ENCODE measurements at places on chromosomes 12 and 14.

- DNase-seq = peak; percentile 68
These were observed 37.9 kb upstream of the MDM1 start for GRCh38 chr12:68370006-68370590.

GRCh38 chr14:20350282-20350681, 6.8 kb downstream of the PARP2 start:
- no peak for DNase-seq

GRCh38 chr14:59294662-59294992, 106.2 kb downstream of the DAAM1 start:
- no peak for DNase-seq

- DNase-seq = no peak
These were observed 9.2 kb upstream of the CLMN start for GRCh38 chr14:95328729-95329503.

- DNase-seq = no peak
These were observed 35.1 kb upstream of the TBX5 start for GRCh38 chr12:114441039-114441383.

- no peak for DNase-seq
These were observed 18.2 kb upstream of the FAIM2 start for GRCh38 chr12:49921936-49922335.

- DNase-seq = no peak
These were observed 23.0 kb downstream of the ZBTB39 start for GRCh38 chr12:56983386-56983785.

- DNase-seq = no peak
These were observed 6.5 kb downstream of the TMEM253 start for GRCh38 chr14:21107283-21107800.

- no peak for DNase-seq
These were observed 31.8 kb downstream of the CRADD start for GRCh38 chr12:93708952-93709351.

DNA sequence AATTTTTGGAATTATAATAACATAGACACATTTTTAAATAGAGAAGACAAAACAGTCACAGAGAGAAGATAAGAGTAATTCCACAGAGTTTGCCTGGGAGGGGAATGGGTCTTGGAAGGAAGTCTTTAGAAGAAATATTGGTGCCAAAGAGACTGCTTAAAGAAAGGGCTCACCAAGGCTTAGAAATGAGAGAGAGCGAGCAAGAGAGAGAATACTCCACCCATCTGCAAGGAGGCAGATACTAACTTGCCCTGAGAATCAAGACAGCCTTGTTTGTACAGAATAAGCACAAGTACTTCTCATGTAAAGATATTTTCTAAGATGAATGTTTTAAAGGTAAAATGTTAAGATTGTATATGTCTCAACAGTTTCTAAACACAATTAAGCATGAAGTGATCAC, 165.5 kb downstream of the SLC38A4 start:
- DNase-seq = no peak

- DNase-seq = no peak
These were observed 77.0 kb downstream of the PPP2R5C start for GRCh38 chr14:101838476-101838875.

DNA sequence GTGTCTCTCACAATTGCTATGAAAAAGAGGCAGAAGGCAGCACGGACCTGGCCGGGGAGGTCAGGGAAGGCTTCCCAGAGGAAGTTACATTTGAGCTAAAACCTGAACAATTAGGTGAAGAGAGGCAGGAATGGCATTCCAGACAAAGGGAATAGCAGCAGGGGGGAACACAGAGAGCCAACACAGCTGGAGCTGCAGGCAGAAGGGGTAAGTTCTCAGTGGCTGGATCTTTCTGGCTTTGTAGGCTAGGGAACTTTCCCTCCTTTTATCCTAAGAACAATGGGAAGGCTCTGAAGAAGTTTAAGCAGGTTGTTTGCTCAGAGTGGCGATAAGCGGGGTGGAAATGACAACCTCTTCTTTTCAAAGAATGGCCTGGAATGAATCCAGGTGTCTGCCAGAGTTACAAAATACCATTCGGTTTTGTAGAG, 100.0 kb downstream of the PRIMA1 start:
- DNase-seq = no peak

GRCh38 chr14:65548878-65549277, 136.3 kb downstream of the FUT8 start:
- no peak for DNase-seq

DNA sequence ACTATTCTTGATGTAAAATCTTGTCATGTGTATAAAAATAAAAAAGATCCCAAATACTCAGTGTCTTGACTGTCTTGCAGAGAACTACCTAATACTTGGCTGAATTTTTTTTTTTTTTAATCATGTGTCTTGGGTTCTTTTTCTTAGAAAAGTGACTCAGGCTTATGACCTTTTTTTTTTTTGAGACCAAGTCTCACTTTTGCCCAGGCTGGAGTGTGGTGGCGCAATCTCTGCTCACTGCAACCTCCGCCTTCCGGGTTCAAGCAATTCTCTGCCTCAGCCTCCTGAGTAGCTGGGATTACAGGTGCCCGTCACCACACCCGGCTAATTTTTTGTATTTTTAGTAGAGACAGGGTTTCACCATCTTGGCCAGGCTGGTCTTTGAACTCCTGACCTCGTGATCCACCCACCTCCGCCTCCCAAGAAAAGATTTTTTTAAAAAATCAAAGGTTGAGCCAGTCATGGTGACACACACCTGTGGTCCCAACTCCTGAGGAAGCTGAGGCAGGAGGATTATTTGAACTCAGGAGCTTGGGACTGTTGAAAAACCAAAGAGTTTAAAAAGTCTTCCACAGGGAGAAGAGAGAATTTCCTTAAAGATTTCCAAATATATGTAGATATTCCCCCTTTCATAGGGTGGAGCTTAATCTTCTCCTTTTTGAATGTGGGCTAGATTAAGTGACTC, 17.7 kb upstream of the TDG start:
- no peak for DNase-seq

- DNase-seq = no peak
These were observed 85.8 kb upstream of the TSPAN11 start for GRCh38 chr12:30840715-30841114.

DNA sequence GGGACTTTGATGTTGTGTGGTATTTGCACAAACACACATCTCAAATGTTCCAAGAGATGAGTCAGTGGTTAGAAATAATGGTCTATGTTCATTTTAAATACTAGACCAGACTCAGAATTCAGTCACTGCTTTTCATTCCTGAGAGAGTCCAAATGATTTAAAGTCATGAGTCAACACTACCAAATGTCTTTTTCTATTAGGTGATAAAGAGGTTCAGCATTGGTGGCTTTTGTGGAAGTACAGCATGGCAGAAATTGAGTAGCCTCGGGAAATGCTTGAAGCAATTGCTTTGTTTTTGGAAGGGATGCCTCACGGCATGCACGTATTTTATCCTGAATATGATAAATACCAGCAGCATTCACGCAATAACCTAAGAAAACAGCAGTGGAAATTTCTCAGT, 115.7 kb downstream of the DIO2 start:
- no peak for DNase-seq

DNA sequence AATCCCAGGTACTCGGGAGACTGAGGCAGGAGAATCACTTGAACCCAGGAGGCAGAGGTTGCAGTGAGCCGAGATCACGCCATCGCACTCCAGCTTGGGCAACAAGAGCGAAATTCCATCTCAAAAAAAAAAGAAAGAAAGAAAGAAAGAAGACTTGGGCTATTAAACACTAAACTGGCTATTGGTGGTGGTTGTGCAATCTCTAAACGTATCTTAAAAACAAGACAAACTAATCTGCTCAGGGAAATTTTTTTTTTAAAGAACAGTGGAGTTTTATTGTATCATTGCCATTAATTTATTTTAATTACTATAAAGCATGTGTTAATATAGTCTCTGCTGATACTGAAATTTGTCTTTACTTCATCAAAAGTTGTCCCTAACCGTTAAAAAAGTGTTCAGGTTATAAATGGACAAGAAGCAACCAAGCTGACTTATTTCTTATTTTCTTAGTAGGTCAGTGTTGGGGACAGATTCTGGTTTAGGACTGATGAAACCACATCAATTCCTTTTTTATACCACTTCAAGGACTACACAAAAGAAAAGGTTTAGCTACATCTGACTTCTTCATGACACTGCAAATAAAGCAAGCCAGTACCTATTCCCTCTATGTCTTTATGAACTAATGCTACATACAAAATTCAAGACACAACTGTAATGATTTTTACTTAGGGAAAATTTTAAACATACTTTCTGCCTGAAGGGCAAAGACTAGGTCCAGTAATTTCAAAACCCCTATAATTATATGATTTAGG, 68.7 kb upstream of the KRAS start:
- DNase-seq = no peak

- no peak for DNase-seq
These were observed 4.5 kb downstream of the RASSF8 start for GRCh38 chr12:25962932-25963525.

DNA sequence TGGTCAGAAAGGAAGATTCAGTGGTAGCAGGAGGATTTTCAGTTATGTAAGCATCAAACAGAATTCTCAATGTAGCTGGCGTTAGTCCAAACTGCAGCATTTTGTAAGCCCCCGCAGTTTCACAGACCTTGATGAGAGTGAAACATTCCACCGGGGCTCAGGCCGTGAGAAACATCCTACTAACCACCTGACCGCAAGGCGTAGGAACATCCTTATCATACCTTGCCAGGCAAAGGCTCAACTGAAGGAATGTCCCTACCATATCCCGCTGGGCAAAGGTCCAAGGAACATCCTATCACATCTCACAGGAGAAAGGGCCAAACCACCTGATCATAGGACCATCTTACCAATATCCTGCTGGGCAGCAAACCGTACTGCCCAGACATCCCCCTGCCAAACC, 624.8 kb upstream of the TMEM132C start:
- DNase-seq = no peak

DNA sequence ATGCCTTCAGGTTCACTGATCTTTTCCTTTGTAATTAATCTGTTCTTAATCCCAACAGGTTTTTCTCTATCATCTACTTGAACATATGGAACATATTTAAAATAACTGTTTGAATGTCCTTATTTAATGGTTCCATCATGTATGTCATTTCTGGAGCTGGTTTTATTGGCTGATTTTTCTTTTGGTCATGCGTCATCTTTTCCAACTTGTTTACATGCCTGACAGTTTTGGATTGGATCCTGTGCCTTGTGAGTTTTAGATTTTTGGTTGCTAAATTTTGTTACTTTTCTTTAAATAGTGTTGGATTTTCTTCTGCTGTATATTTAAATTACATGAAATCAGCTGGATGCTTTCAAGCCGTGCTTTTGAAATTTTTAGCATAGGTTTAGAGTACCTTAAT, 237.3 kb upstream of the DAAM1 start:
- DNase-seq = no peak

DNA sequence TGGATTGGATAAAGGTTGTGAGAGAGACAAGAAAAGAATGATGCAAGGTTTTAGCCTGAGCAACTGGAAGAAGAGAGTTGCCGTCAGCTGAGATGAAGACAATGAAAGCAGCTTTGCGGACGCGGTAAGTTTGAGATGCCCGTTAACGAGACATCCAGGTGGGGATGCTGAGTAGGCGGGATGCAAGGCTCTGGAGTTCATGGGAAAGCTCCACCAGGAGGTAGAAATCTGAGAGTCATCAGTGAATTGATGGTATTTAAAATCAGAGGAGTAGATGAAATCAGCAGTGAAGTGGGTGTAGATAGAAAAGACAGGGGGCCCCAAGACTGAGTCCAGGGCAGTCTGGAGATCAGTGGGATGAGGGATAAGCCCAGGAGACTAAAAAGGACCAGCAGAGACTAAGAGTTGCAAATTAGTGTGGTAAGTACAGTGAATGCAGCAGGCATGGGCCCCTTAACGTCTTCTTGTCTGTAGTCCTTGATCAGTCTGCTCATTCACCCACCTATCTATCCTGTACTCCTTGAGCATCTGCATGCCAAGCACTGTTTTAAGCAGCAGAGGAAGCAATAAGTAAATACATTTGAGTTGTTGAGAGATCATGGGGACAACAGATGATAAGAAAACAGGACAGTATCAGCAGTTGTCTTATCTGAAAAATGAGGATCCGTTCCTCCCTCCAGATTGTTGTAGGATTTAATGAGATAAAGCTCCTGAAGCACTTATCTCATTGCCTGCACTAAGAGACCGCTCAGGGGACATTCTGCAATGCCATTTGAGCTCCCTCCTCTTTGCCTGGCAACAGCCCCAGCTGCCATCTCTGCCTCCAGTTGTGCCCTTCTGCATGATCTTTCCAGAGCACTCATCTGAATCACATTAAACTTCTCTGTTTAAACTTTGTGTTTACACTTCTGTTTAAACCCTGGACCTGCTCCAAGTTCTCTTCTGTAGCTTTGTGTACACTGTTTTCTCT, 91.5 kb downstream of the APAF1 start:
- peak; percentile 56 for DNase-seq

DNA sequence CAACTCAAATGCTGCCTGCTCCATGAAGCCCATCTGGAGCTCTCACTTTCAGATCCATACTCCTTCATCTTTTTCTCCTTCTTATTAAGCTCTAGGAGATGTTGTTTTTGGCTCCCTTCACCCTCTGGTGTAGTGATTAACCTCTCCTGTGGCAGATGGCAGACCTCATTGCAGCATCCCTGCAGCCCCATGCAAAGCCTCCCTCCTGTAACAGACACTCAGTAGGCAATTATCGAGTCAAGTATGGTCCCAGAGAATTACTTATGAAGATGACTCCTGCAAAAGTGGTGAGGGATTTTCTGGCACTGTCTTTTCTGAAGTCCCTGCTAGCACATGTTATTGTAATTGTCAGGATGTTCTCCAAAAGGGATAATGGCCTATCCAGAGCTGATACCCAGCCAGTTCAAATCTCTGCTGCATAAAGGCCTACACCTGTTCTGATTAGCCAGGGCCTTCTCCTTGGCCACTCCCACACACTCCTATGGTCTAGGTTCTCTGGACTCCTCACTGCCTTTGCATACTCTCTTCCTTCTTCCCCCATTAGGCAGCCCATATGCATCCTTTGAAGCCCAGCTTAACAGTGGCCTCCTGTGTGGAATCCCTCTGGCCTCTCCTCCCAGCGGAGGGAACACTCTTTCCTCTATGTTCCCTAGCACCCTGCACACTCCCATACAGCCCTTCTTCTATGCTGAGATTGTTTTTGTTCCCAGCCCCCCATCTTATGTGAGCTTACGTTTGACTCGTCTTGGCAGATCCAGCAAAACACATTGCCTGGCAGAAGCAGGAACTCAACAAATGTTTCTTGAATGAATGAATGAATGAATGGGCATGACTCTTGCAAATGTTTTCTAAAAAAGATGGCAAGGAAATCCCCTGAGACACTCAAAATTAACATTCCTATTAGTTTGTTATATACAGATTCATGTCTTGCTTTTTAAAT, 43.9 kb upstream of the MDM1 start:
- DNase-seq = peak; percentile 53
